ENCODE measurements at places on chromosomes 4 and X. TPM values are rescaled to one million over a fixed set of nuclear protein-coding genes. Genes with fewer than 3 reads are reported as not detected.

Gene TCEAL9
- 88.1 TPM for total RNA-seq

Gene MAGEA6
- total RNA-seq = 12.9 TPM

Gene SH2D1A
- total RNA-seq = not detected

Gene CLTRN
- total RNA-seq = 1.2 TPM

Gene BEX3
- 246 TPM for total RNA-seq

Gene SYNPO2
- 1.1 TPM for total RNA-seq

Gene UGT2B17
- not detected for total RNA-seq

Gene MGST2
- total RNA-seq = 50.8 TPM

Gene TRIML1
- total RNA-seq = not detected

Gene FMR1NB
- total RNA-seq = not detected

Gene HPSE
- 1.1 TPM for total RNA-seq

Gene PLP1
- not detected for total RNA-seq

Gene UNC5C
- 0.01 TPM for total RNA-seq

Gene NSUN7
- total RNA-seq = 0.36 TPM

Gene RNF150
- 0.39 TPM for total RNA-seq

Gene PHOX2B
- total RNA-seq = 0.02 TPM

Gene TCEANC
- total RNA-seq = 0.63 TPM

Gene L1CAM
- total RNA-seq = 22.5 TPM

Gene NLGN4X
- total RNA-seq = not detected

Gene ZNF182
- 3.7 TPM for total RNA-seq

Gene TENM3
- total RNA-seq = 1.5 TPM

Gene MAGEB2
- not detected for total RNA-seq

Gene PHF8
- total RNA-seq = 13.5 TPM

Gene DCAF8L1
- not detected for total RNA-seq

Gene DCAF12L1
- total RNA-seq = not detected

Gene TLR3
- 0.44 TPM for total RNA-seq

Gene RBMXL3
- total RNA-seq = not detected

Data from A549 treated with CORT108297 at 1 μM for 4 hours (cell line).